ENCODE measurements at places on chromosomes 11 and 22.
A peak's percentile ranks its signal among the peaks of the same experiment; 100 is the strongest.

DNA sequence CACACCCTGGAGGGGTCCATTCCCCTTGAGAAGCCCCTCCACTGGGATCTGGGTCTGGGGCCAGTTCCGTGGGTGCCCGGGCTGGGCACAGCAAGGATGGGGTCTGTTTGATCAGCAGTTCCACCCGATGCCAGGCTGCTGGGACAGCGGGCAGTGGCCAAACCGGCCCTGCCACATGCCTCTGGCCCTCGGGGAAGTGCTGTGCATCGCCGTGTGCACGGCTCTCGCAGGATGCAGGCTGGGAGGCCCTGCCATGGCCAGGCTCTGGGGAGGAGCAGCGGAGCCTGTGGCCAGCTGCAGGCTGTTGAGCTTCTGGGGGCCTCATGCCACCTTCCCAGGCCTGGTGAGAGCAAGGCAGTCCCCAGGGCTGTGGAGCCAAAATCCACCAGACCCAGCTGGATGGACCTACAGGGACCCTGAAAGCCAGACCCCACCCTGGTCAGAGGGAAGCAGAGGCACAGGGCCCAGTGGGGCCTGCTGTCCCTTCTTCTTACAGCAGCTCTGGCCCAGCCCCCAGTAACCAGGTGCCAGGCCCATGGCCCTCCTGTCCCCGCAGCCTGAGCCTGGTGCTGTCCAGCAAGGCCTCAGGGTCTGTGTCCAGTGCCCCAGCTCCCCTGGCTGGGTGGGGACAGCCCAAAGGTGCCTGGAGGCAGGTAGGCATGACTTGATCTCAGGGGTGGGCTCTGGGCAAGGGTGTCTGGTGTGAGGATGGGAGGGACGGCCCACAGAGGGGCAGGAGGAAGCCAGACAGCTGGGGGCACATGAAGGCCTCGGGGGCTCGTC lies 57.3 kb downstream of the WNT7B start:
- no peak for DNase-seq

- DNase-seq = no peak
These were observed 31.7 kb upstream of the APLP2 start for GRCh38 chr11:130037881-130038585.

DNA sequence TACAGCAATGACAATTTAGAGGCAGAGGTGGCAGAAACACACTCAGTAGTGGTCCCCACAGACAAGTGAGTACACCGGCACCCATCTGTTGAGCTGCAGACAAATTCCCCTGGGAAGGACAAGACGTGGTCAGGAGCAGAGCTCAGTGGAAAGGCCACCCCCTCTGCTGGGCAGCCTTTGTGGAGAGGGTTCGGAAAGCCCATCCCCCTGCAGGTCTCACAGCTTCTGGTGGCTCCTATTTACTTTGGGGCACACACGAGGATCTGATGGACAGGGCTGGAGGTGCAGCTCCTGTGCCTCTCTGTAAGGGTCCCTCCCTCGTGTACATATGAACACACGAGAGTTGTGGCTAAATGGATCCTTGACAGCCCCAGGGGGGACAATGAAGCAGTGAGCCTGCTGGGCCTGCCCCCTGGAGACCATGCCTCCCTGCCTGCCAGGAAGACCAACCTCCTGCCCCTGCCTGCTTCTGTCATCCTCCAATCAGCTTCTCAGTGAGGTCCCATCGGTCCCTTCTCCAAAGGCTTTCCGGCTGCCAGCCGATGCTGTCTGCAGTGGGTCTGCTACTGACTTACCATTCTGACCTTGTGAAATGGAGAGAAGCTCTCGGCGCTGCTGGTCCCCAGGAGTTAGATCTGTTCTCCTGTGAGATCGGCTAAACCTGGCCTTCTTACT lies 161.5 kb downstream of the CACNA1I start:
- no peak for DNase-seq

GRCh38 chr11:115518983-115519628 lies 14.9 kb upstream of the CADM1 start:
- no peak for DNase-seq

DNA sequence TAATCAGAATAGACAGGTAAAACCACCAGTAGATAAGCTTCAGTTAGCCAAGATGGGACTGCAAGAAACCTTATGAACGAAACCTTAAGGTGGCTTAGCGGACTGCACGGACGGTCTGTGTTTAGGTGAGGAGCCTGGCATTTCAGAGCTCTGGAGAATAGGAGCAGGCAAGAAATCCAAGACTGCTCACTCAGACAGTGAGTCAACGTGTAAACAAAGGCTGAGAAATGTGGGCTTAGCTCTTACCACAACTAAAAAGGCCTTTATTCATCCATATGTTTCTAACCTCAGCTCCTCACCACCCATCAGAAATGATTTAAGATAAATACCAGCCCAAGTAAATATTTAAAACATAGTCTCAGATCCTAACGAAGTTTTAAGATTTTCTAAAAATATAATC lies 657.7 kb downstream of the OPCML start:
- DNase-seq = no peak

- DNase-seq = no peak
These were observed 27.5 kb upstream of the POU2AF1 start for GRCh38 chr11:111406589-111406988.

DNA sequence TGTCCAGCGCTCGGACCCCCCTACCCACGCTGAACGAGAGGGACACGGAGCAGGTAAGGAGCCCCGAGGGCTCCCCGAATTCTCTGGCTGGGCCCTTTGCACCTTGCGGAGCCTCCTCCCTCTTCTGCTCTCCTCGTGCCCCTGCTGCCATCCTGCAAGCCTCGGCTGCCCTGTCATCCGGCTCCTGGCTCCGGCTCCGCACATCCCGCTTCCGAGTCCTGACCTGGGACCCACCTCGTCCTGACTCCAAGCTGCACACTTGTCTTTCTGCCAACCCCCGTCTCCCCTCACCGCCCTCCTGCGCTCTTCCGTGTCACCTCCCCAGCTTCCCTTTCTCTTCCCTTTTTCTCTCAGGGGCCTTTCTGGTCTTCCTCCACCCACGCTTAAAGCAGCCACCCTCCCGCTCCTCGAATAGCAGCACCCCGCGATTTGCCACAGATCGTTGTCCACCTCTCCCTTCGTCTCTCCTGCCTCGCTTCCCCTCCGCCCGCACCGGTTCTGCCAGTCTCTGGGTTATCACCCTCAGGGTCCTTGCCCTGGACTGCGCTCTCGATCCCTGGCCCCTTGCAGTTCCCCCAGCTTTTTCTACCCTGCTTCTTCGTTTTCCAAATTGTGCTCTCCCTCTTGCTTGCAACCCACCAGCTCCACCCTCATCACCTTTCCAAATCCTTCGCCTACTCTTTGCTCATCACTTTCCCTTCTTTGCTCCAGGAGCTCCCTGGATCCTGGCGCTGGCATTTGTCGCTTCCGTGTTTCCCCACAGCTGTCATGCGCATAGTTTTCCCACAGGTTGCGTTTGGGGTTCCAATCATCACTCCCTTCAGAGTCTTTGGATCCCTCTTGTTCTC lies 822 bp downstream of the MARK2 start:
- peak; percentile 11 for DNase-seq

DNA sequence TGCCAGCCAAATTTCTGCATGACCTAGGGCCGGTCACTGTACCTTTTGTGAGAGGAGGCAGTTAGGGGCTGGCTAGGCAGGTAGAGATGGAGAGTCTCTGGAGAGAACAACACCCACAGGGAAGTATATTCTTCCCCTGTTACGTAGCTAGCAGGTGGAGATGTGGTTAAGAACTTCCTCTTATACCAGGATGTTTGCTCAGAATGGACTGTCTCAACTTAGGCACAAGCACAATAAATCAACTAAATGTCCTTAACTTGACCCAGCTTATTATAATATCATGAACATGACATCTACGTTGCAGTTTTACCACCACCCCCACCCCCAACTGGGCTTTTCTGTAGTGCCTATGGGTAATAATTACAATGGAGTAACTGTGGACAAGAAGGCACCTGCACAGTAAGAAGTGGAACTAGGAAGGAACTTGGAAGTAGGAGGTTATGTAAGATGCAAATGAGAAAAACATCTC lies 60.7 kb upstream of the MPEG1 start:
- no peak for DNase-seq

GRCh38 chr11:73085189-73085875 lies 56.8 kb downstream of the FCHSD2 start:
- no peak for DNase-seq

DNA sequence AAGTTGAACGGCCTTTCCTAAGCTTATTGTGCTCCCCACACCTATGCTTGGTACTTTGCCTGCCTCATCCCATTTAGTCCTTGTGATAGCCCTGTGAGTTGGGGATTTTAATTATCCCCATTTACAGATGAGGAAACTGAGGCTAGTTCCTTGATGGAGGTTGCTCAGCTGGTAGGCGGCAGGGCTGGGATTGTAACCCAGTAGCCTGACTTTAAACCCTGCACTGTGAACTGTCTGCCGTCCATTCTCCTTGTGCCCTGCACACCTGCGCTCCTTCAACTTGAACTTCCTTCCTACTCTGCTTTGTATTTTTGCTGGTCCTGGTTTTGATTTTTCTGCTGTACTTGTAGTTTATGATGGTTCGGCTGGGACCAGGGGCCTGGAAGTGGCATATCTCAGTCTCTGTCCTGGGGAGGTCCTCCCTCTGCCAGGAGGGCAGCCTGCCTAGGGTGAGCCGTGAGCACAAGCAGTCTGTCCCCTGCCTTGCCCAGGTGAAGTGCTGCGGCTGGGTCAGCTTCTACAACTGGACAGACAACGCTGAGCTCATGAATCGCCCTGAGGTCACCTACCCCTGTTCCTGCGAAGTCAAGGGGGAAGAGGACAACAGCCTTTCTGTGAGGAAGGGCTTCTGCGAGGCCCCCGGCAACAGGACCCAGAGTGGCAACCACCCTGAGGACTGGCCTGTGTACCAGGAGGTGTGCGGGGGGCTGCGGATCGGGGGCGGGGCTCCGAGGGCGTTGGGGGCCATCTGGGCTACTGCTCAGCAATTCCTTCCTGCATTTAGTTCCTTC lies 52.4 kb downstream of the CD82 start:
- no peak for DNase-seq

GRCh38 chr11:110757962-110758755 lies 45.9 kb upstream of the ARHGAP20 start:
- no peak for DNase-seq

DNA sequence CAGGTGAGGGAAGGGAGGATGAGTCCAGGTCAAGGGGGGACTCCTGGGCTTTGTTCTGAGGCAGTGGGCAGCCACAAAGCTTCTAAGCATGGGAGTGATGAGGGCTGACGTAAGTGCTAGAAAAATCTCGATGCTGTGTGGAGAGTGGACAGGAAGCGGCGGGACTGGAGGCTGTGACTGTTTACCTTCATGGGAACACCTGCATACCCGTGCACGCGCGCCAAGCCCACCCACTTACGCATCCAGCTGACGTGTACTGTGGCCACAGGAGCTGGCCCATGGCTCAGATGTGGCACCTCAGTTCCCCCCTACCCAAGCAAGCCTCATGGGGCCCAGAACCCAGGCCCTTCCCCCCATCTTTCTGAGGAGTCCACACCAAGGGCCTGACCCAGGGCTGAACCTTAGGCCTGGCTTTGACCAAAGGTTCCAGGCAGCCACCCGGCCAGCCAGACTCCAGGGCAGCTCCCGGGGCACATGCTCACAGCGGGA lies 14.0 kb downstream of the MYRF start:
- no peak for DNase-seq

- DNase-seq = no peak
These were observed 25.4 kb downstream of the YPEL1 start for GRCh38 chr22:21710156-21710555.

- DNase-seq = no peak
These were observed 87.1 kb downstream of the FBXO7 start for GRCh38 chr22:32561756-32562155.

DNA sequence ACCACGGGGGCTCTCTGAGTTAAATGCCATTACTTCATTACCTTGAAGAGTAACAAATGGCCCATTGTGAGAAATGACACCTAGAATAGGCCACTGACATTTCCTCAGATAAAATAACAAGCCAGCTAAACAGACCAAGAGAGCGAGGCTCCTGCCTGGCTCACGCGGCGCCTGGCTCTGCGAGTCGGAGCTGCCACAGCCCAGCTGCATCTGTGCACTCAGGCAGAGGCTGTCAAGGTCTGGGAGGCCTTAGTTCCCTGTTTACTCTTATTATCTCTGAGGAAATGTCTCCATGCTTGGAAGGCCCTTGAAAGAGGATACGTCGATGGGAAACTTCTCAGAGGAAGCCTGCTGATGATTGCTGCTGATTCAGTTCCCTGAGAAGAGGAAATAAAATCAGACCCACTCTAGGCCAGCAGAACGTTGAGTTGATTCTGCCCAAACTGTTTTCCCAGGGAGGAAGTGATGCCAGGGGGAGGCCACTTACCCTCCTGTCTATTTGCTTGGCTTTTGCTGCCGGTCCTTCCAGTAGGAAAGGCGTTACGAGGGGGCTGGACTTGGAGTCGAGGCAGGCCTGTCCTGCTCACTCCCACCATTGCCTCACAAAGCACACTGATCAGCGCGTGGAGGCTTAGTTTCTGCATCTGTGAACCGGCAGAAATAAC lies 208.8 kb downstream of the TBC1D22A start:
- no peak for DNase-seq

GRCh38 chr11:122440811-122441665 lies 214.5 kb upstream of the UBASH3B start:
- no peak for DNase-seq

GRCh38 chr11:110859240-110859840 lies 147.1 kb upstream of the ARHGAP20 start:
- no peak for DNase-seq

GRCh38 chr22:44098021-44098739 lies 74.1 kb downstream of the PARVB start:
- no peak for DNase-seq

DNA sequence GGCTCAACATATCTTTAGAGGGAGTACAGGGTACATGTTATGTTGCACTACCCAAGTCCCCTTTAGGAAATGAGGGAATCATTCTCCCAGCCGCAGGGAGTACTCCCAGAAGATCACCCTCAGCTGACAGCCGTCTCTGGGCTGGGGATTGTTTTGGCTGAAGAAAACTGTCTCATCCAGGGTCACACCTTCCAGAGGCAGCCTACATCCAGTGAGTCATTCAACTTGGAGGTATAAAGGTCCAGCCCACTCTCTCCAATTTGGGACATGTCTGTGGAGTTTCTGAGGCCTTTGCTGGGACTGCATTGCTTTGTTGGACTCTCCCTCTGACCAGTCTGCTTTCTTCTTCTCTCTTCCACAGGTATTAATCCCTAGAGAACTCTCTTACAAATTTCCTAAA lies 42.1 kb downstream of the RASSF10 start:
- DNase-seq = no peak

- DNase-seq = no peak
These were observed 172.9 kb upstream of the NECTIN1 start for GRCh38 chr11:119901657-119902577.

- DNase-seq = no peak
These were observed 68.7 kb downstream of the SCN3B start for GRCh38 chr11:123585706-123586105.

Data from stimulated activated CD4-positive, alpha-beta T cell treated with anti-CD3 and anti-CD28 coated beads, Interleukin-1b, Interleukin-23, amount 100 ng/mL, for 4 hours (primary cell).